ENCODE measurements at places on chromosomes 11 and 22.

DNA sequence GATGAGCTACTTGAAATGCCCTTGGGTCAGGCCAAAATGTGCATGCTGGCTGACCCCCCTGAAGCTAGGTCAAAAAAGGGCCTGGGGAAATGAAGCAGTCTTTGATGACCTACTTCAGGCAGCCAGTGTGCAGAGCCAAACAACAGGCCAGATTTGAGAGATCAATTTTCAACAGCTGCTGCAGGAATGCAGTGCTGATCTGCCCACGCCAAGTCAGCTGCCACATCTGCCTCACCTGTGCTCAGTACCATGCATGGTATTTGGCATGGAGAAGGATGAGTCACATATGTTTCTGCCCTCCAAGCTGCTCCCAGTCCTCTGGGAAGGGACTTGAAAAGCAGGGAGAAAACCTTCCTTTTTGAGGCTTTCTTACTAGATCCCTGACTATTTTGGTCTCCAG is 35.8 kb downstream of the MTNR1B start:
- DNase-seq: no peak

GRCh38 chr11:83467837-83468236 is 181.7 kb upstream of the CCDC90B start:
- DNase-seq: no peak

GRCh38 chr11:125092669-125093068 is 18.8 kb downstream of the TMEM218 start:
- no peak for DNase-seq

DNA sequence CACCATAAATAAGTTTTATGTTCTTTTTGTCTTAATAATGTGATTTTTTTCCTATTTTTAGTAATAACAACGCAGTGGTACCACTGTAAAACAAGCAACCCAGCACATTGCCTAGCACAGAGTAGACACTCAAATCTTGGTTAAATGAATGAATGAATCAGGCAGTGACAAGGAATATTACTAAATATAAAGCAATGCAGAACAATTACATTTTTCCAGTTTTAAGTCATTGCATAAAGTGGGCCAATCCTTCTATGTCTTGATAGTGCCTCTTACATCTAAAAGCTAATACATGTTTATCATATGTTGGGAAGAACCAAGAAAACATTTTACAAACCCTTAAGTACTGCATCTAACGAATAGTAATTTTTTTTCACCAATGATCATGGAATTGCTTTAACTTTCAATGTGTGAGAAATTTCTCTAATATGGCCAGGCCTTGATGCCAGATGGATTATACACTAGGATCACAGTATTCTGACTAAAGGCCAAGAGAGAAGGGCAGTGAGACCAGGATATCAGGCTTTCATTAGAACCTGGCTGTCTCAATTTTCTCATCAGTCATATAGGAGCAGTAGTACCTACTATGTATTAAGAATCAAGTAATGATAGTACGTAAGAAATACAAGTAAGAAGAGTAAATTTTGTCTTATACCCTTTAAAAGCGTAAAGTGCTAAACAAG is 88.5 kb downstream of the TRIM44 start:
- no peak for DNase-seq

GRCh38 chr22:21762712-21763581 is 27.4 kb upstream of the YPEL1 start:
- DNase-seq: no peak

DNA sequence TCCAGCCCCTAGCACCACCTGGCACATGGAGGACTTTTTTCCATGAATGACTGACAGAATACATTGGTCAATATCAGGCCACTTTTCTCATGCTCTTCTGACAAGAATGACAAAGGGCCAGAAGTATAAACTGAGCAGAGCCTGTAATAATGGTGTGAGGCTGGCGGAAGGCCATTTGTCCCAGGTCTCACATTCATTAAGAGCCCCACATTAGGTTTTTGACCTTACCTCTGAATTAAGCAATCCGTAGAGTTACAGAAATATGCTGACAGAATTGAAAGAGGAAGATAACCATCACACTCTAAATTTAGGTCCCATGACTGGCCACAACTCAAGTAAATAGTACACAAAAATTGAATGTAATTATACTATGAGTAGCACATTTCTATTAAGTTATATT is 55.2 kb downstream of the SYT9 start:
- DNase-seq: no peak

DNA sequence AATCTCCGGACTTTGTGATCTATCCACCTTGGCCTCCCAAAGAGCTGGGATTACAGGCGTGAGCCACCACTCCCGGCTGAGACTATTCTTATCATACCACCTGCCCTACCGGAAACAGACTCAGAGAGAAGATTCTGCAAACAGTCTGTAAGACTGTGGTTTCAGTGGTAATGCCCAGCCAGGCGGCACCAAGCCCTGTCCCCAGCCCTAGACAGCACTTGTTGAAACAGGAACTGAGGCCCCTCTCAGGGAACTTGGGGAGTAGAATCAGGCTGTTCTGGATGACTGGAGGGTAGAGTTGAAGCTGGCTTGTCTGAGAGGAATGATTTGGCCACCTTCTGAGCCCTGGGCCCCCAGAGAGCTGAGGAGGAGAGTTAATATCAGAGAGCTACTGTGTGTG is 1.3 kb upstream of the INSC start:
- no peak for DNase-seq

DNA sequence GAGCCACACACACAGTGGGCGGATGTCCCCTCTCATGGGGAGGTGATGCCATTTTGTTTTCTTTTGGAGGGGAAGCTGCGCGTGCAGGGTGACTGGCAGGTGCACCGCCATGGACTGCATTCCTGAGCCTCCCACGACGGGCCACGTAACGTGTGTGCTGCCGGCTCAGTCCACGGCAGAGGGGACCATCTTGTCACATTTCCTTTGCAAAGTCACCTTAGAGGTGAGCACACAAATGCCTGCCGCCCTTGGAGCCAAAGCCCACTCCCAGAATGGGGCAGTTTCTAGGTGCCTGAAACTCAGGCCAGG is 262.5 kb downstream of the CTTN start:
- DNase-seq: no peak
